CD4-positive, CD25-positive, alpha-beta regulatory T cell (primary cell): ENCODE measurements at places on chromosomes 3 and 15. TPM values are rescaled to one million over a fixed set of nuclear protein-coding genes. Genes with fewer than 3 reads are reported as not detected.

The ISG20 gene
- 257 TPM for total RNA-seq

The DNAJC19 gene
- 23.8 TPM for total RNA-seq

The AADAC gene
- not detected for total RNA-seq

The OR5H1 gene
- total RNA-seq: not detected

The FBLN2 gene
- not detected for total RNA-seq

The CHST2 gene
- total RNA-seq: 4.9 TPM

The SUSD5 gene
- total RNA-seq: not detected

The ZNF654 gene
- 19.1 TPM for total RNA-seq

The GOLGA6A gene
- total RNA-seq: 0.20 TPM
